ENCODE measurements at places on chromosomes 3 and 15.
A peak's percentile ranks its signal among the peaks of the same experiment; 100 is the strongest.

- no peak overlapping the region for H3K4me3 ChIP-seq
- no peak overlapping the region for H3K27ac ChIP-seq
- H3K36me3 ChIP-seq = no peaks in the 10 kb centered on the region
- H3K4me1 ChIP-seq = no peaks in the 10 kb centered on the region
Observed at GRCh38 chr3:194745422-194746184, 59.9 kb downstream of the FAM43A start.

DNA sequence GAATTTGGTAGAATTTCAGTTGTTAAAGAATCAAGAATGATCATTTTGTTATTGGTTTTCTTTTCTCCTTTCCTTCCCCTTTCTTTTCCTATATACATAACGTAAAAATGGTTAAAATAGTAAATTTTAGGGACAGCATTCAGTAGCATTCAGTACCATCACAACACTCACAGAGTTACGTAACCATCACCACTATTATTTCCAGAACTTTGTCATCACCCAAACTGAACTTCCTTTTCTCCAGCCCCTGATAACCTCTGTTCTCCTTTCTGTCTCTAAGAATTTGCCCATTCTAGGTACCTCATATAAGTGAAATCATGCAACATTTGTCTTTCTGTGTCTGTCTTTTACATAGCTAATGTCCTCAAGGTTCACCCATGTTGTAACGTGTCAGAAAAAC, 165.3 kb downstream of the AKAP13 start:
- DNase-seq = no peak
- no peaks in the 10 kb centered on the region for H3K4me1 ChIP-seq
- no peaks in the 10 kb centered on the region for H3K36me3 ChIP-seq
- peak overlapping the region; percentile 65 for H3K27ac ChIP-seq

GRCh38 chr15:71748293-71748718, 62.0 kb upstream of the NR2E3 start:
- H3K4me3 ChIP-seq = no peak overlapping the region
- H3K36me3 ChIP-seq = peaks cover 10% of the 10 kb centered on the region
- DNase-seq = no peak
- H3K27ac ChIP-seq = no peak overlapping the region
- H3K27me3 ChIP-seq = no peaks in the 10 kb centered on the region
- no peaks in the 10 kb centered on the region for H3K4me1 ChIP-seq

- no peaks in the 10 kb centered on the region for H3K36me3 ChIP-seq
- no peaks in the 10 kb centered on the region for H3K4me1 ChIP-seq
- DNase-seq = no peak
Observed at GRCh38 chr3:51198477-51198876, 186.6 kb upstream of the MANF start.

- no peak overlapping the region for H3K27ac ChIP-seq
- no peak for DNase-seq
- H3K4me1 ChIP-seq = no peaks in the 10 kb centered on the region
- H3K4me3 ChIP-seq = no peak overlapping the region
Observed at GRCh38 chr15:34808016-34808415, 12.7 kb upstream of the ACTC1 start.

- no peak overlapping the region for H3K4me3 ChIP-seq
- H3K27me3 ChIP-seq = no peaks in the 10 kb centered on the region
- no peak for DNase-seq
- no peak overlapping the region for H3K27ac ChIP-seq
- H3K4me1 ChIP-seq = no peaks in the 10 kb centered on the region
- H3K36me3 ChIP-seq = no peaks in the 10 kb centered on the region
Observed at GRCh38 chr3:114721864-114722263, 425.2 kb downstream of the ZBTB20 start.

DNA sequence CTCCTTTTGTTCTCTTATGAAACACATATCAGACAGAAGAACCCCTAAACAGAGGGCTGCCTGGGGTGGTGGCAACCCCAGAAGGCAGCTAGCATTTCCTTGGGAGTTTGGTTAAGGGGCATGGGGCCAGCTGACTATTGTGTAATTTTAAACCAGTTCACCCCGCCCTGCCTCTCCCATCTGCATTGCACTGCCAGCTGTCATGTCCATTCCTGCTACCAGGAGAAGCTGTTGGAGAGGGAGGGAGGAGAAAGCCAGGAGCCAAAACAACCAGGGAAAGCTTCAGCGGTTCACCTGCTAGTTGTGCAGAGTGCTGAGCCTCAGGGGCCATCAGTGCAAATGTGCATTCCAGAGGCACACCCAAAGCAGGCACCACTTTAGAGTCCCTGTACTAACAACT, 47.6 kb upstream of the ATP1B3 start:
- no peaks in the 10 kb centered on the region for H3K36me3 ChIP-seq
- no peaks in the 10 kb centered on the region for H3K4me1 ChIP-seq
- no peaks in the 10 kb centered on the region for H3K27me3 ChIP-seq
- DNase-seq = peak; percentile 63
- no peak overlapping the region for H3K27ac ChIP-seq

- DNase-seq = no peak
- H3K36me3 ChIP-seq = no peaks in the 10 kb centered on the region
- no peaks in the 10 kb centered on the region for H3K4me1 ChIP-seq
- no peak overlapping the region for H3K4me3 ChIP-seq
- no peak overlapping the region for H3K27ac ChIP-seq
- H3K27me3 ChIP-seq = no peaks in the 10 kb centered on the region
Observed at GRCh38 chr3:5731100-5731499, 543.6 kb downstream of the EDEM1 start.

DNA sequence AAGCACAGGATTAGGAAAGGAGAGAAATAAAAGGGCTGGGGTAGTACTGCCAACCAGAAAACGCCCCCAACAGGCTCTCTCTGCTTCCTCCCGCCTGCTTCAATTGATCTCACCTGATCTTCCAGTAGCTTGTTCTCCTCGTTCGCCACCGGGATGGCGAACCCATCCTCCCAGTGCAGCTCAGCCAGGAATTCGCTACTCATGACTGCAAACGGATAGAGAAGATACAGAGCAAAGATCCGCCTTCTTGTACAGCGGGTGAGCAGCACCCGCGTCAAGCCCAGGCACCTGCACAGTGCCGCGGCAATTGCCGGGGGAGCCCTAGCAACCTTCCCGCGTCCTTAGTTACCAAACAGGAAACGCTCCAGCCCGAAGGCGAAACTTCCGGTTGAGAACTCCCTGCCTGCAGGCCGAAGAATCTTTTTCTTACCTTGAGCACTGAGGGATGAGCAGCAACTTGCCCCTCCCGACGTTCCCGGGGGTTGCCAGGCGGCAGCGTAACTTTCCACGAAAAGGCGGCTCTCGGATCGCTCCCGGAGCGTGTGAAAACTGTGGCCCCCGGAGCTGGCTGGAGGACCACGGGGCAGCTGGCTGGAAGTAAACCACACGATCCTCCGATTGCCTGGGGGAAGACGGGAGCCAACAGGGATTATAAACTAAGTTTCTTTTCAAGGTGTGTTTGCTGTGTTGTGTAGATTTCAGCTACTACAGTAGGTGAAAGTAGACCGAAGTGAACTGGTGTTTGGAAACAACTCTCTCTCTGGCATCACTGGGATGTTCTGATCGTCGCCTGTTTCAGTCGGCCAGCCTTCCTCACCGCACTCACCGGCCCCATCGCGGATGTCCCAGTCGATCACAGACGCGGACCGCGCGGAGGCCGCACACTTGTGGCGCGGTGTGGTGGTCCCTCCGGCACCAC, at the start of gene CCDC39:
Gene CCDC39, minus strand, starts transcription at position 312 of the 919 bp plus-strand sequence. Its CDS starts 109 bp downstream, at position 203.
- H3K36me3 ChIP-seq = no peaks in the 10 kb centered on the region
- H3K4me1 ChIP-seq = no peaks in the 10 kb centered on the region
- H3K27me3 ChIP-seq = no peaks in the 10 kb centered on the region
- DNase-seq = peak; percentile 68
- no peak within 1 kb of the TSS for H3K27ac ChIP-seq

DNA sequence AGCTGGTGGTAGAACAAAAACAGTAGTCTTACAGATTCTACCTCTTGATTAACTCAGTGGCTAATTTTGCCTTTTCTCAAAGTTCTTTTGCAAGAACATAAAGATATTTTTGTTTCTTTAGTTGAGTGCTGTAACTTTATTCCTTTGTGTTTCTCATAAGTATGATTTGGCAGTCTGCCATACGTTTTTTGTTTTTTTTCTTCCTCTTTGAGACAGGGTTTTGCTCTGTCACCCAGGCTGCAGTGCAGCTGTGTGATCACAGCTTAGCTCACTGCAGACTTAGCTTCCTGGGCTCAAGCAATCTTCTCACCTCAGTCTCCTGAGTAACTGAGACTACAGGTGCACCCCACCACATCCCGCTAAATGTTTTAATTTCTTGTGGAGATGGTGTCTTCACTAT, 22.4 kb downstream of the B3GNT5 start:
- H3K4me1 ChIP-seq = peaks cover 7% of the 10 kb centered on the region
- no peak for DNase-seq
- no peaks in the 10 kb centered on the region for H3K27me3 ChIP-seq
- peaks cover 4% of the 10 kb centered on the region for H3K36me3 ChIP-seq

GRCh38 chr3:127792541-127793292, 29.6 kb downstream of the MGLL start:
- peak; percentile 80 for DNase-seq
- H3K27me3 ChIP-seq = no peaks in the 10 kb centered on the region
- H3K4me1 ChIP-seq = peaks cover 47% of the 10 kb centered on the region
- H3K4me3 ChIP-seq = no peak overlapping the region
- H3K36me3 ChIP-seq = no peaks in the 10 kb centered on the region

DNA sequence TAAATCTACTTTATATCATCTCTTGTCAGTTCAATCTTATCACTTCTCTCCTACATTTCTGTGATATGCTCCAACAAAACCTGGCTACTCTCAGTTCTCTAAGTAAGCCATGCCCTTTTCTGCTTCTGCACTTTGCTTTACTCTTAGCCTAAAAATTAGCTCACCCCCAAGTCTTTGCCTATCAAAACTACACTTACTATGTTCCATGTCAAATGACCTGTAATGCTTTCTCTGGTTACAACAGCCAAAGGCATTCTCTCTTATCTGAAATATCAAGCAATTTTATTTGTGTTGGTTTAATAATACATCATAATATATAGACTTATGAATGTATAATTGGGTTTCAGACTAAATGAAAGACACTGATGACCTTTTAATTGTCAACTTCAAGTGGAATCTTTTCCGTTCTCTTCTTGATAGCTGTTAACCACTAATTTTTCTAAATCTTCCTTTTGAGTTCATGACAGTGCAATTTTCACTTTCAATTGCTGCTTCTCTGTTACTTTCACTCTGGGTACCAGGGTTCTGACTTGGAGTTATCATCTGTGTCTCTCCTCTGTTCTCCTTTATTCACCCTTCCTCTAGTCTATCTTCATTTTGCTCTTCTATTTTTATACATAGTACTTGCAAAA, 619.0 kb upstream of the GOLIM4 start:
- DNase-seq = no peak
- H3K4me3 ChIP-seq = no peak overlapping the region
- H3K4me1 ChIP-seq = no peaks in the 10 kb centered on the region
- no peaks in the 10 kb centered on the region for H3K36me3 ChIP-seq
- no peaks in the 10 kb centered on the region for H3K27me3 ChIP-seq
- H3K27ac ChIP-seq = no peak overlapping the region
